ENCODE measurements at places on chromosomes 16 and 17.

- no peak for DNase-seq
Observed at GRCh38 chr16:46906360-46907060, 22.3 kb downstream of the GPT2 start.

- no peak for DNase-seq
Observed at GRCh38 chr17:61627125-61627524, 36.1 kb upstream of the NACA2 start.

- no peak for DNase-seq
Observed at GRCh38 chr16:22621586-22622155, 111.0 kb downstream of the NPIPB5 start.

- no peak for DNase-seq
Observed at GRCh38 chr16:58652741-58653140, 23.1 kb upstream of the CNOT1 start.

DNA sequence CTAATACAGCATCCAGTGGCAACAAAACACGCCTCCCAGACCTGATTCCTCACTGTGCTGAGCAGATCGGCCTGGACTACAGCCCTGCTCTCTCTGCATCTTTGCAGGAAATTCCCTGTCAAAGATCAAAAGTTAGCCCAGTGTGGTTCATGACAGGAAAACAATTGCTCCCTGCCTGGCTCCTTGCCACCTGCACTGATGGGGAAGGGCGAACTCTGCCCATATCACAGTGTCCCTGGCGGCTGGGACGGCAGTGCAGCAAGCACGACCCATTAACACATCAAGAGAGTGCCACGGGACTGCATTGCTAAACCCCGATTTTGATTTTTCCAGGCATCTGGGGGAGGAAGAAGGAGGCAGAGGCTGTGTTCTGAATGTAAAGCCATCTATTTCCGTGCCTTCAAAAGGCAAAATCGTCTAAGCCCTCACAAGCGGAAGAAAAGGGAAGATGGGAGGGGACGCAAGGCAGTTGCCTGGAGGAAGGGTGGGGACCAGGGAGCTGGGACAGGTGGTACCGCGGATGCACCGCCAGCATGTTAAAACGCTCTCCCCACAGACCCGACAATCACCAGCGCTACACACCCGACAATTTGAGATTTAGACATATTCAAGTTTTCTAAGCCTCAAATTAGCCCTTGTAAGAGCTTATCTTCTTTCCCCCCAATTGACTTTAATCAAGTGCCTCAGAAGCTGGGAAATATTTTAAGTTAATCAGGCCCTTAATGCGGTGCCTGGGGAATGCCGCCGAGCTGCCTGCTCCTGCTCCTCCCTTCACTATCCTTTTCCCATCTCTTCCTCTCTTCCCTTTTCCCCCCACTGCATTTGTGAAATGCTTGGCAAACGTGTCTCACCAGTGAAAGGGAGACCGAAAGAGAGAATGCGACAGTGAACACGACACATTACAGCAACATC lies 238.8 kb upstream of the CDH5 start:
- no peak for DNase-seq

DNA sequence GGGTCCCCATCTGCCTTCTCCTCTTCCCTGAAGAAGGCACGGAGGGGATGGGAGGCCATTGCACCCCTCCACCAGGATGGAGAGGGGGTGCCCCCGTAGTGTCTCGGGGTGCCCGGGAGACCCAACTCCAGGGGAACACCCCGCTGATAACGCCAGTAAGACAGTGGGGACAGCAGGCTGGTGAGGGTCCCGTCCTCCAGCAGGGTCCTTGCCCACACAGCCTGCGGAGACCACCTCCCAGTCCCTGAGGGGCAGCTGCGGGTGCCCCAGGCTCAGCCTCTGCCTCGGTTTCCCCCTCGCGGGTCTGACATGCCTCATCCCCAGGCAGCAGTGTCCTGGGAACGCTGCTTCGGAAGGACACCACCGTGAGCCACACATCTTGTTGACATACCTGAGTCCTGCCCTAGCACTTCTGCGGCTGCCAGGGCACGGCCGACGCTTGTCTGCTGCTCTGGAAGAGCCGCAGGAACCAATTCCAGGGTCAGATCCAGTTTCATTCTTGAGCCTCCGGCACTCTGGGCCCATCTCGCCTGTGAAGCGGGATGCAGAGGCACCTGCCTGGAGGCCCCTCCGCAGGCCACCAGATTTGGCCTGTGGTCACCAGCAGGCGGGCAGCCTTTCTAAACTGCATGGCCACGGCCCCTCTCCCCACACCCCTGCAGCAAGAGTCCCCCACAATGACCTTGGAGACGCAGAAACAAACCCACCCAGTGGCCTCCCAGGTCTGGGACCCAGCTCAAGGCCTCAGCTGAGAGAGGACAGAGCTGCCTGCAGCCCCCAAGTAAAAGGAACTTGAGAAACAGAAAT lies 39.9 kb upstream of the ZC3H18 start:
- DNase-seq = no peak

- DNase-seq = no peak
Observed at GRCh38 chr16:9372934-9373890, 281.8 kb downstream of the HAPSTR1 start.

- no peak for DNase-seq
Observed at GRCh38 chr16:8565498-8565897, 24.8 kb downstream of the TMEM114 start.

DNA sequence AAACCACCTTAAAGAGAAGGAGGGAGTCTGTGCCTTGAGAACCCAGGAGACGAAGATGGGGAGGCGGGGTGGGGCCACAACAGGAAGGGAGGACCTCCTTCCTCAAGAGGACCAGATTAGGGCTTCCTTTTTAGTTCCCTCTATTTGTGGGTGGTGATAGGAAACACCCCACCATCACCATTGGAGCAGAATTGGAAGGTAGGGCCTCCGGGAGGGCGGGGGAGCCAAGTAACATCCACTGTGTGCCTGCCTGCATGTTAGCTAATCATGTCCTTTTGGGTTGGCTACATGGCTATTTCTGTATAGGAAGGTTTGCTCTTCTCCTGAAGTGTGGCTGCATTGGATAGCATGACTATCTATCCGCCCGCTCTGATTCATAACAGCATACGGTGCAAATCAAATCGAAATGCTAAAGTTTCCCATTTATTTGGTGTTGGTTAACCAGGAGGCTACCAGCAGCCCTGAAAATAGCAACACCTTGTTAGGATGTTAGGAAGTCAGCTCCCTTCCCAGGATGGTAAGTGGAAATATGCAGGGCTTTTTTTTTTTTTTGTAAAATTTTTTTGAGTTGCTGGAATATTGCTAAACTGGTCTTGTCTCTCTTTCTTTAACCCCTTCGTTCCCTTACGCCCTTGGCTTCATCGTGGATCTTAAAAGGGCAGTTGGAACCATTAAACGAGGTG lies 4.2 kb downstream of the SYT17 start:
- no peak for DNase-seq
